Liver (tissue), 10 donors: ENCODE measurements at places on chromosomes 7 and 10. TPM values are rescaled to one million over a fixed set of nuclear protein-coding genes. Genes with fewer than 3 reads are reported as not detected.

Gene ELFN1
- polyA plus RNA-seq = 3.5 TPM

- no peak for DNase-seq
Observed at GRCh38 chr7:111855161-111855841, 293.0 kb upstream of the IMMP2L start.

DNA sequence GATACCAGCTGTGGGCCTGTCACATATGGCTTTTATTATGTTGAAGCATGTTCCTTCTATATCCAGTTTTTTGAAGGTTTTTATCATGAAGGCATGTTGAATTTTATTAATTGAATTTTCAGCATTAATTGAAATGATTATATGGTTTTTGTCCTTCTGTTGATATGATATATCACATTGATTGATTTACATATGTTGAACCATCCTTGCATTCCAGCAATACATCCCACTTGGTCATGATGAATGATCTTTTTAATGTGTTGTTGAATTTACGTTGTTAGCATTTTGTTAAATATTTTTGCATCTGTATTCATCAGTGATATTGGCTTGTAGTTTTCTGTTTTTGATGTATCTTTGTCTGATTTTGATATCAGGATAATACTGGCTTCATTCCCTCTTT is 21.2 kb downstream of the PRSS37 start:
- no peak for DNase-seq

DNA sequence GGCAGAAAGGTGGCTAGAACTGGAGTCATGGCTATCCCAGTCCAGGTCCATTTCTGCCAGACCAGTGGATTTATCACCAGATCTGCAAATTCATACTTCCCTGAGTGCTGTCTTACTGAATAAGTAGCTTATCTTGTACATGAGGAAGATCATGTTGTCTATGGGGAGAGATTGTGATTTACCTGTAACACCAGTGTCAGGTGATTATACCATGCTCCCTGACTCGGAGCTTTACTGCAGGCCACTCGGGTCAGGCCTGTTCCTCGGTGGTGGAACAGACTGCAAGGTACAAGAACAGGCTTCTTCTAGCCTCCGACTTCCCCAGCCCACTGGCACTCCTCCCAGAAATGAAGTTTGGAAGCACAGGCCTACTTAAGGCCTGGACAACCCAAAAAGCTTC is 42.6 kb upstream of the DLG5 start:
- DNase-seq = no peak

DNA sequence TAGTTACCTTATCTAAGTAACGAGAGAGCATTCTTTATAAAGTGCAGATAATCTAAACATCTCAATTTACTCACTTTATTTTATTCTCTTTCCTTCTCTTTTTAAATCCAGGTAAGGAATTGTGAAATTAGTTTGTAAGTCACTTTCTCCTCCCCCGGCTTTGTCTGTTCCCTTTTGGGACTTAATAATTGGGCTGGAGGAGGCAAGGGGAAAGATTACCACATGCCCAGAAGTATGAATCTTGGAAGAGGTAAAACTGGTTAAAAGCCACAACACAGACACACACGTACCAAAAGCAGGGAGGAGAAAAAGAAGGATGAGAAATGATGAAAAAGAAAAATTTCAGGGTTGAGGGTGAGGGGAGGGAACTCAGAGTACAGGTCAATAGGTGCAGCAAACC is 63.3 kb upstream of the LRRC17 start:
- DNase-seq = no peak

GRCh38 chr7:81170291-81170690 is 251.4 kb upstream of the SEMA3C start:
- no peak for DNase-seq

DNA sequence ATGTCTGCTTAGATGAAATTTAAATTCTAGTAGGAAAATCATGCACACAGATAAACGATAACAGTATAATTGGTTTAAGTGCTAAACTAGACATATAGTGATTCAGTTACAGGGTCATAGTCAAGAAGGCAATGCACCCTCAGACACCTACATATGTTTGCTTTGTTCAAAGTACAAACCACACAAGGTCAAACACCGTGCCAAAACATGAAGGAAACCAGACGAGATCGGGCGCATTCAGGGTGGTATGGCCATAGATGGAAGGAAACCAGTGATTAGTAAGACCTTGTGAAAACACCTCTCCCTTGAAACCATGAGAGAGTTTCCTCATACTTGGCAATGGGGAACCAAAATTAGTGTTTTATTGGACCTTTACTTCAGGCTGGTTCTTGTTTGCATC is 906.9 kb downstream of the PCDH15 start:
- no peak for DNase-seq

DNA sequence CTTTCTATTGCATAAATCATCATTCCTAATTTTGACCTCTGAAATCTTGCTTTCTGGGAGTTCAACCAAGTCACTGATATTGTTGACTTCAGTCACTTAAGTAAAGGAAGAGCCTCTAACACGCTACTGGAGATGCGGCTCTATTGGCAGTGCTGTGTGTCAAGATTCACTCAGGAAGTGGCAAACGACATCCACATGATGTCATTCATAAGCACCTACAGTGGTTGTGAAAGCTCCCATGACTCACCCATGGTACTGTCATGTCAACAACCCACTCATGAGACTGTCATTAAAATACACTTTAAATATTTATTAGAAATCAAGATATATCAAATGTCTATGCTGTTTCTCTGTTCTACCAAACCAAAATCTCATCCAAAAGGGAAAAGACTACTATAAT is 52.5 kb upstream of the LHFPL3 start:
- DNase-seq = no peak

- no peak for DNase-seq
Observed at GRCh38 chr7:74332373-74333176, 43.4 kb downstream of the CLIP2 start.

DNA sequence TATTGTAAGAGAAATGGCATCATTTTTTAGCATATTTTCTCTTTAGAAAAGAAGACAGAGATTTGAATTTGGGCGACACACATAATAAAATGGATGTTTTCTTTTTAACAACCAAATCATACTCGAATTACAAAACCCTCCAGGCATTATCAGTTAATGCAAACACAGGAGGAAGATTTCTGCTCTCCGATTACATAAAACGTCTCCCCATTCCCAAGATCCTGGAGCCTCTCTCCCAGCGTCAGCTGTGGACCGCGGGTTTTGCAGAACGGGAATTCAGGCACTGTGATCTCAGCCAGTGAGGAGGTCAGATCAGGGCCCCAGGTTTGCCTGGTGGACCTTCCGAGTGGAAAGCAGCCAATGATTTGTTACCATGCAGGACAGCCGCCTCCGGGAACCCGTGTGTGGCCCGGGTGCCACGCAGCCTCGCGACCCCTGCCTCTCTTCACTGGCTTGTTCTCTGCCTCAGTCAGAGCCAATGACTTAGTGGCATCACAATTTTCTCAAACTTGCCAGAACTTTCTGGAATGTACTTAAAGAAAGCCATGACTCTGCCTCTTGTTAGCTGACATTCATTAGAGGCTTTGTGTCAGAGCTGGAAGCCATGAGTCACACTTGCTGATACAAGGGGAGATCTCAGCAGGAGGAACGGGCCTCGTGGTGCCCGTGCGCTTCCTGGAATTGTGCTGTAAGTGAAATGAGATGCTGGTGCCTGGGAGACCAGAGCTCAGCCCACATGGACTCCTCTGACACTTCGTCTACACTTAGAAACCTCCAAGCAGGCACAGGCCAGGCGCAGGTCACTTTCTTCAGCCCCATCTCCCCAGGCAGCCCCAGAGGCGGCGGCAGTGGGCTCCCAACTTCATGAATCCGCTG is 246.1 kb downstream of the KLF6 start:
- no peak for DNase-seq

DNA sequence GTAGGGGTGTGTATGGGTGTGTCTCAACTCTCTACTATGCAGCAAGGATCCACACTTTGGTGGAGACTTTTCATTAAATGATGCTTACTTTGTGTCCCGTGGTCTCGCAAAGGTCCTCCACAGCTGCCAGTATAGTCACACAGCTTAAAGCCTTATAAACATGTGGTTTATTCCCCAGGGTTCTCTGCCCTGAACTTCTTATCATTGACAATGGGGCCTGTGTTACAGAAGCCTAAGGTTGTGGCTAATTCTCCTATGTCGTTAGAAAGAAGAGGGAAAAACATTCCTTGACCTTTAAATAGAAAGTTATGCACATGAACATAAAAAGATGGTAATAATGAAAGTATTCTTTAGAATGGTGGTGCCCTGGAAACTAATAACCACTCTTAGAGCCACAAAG is 201.4 kb downstream of the INHBA start:
- DNase-seq = no peak

Gene ADGRA1
- not detected for polyA plus RNA-seq

GRCh38 chr7:142380069-142380468 is 122.2 kb upstream of the PRSS58 start:
- DNase-seq = no peak

- no peak for DNase-seq
Observed at GRCh38 chr10:63481815-63482421, 16.1 kb upstream of the JMJD1C start.

Gene MRLN
- not detected for polyA plus RNA-seq

Gene COL17A1
- 0.05 TPM for polyA plus RNA-seq

DNA sequence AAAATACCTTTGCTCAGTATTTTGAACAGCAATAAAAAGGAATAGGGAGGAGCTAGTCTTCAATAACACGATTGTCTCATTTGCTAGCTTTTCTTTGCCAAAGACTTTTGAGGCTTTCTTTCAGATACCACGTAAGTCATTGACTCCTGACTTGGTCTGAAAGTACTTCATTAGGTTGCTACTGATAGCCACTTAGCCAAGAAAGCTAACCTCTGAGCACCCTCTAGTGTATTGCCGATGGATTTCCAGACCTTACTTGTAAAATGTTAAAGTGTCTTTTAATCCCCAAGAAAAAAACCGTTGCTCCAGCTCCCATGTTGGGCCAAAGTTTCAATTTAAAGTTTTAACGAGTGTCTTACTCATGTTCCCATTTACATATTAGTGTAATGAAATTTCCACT is 63.4 kb upstream of the STRIP2 start:
- DNase-seq = no peak

Gene GPR85
- polyA plus RNA-seq = 0.13 TPM

DNA sequence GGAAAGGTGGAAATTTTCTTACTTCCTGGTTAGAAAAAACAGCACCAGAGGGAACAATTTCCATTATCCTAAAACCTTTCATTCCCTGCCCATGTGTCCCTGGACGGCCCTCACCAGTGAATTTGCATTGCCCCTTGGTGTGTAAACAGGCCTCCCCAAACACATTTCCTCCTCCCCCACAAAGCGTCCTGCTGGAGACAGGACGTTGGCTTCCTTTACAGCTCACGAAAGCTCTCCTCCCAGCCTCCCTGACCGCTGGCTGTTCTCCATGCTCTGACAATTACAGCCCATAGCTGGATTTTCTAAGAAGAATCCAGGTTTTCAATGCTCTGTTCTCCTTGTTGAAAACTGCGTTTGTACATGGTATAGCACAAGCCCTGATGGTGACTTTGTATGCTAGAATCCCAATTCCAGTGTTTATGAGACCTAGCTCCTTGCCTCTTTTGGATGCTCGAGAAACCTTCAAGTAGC is 724.2 kb upstream of the CELF2 start:
- no peak for DNase-seq

GRCh38 chr7:1768832-1769231 is 98.8 kb downstream of the ELFN1 start:
- no peak for DNase-seq

GRCh38 chr10:6232846-6233724 is 30.4 kb downstream of the PFKFB3 start:
- no peak for DNase-seq

Gene KCND2
- polyA plus RNA-seq = 0.02 TPM

- peak; percentile 32 for DNase-seq
Observed at GRCh38 chr10:69960988-69961880, 91.4 kb upstream of the MACROH2A2 start.

Gene ANXA8
- 1.1 TPM for polyA plus RNA-seq
